NCI-H1930 (cell line): ENCODE measurements at places on chromosomes 1 and 21.

DNA sequence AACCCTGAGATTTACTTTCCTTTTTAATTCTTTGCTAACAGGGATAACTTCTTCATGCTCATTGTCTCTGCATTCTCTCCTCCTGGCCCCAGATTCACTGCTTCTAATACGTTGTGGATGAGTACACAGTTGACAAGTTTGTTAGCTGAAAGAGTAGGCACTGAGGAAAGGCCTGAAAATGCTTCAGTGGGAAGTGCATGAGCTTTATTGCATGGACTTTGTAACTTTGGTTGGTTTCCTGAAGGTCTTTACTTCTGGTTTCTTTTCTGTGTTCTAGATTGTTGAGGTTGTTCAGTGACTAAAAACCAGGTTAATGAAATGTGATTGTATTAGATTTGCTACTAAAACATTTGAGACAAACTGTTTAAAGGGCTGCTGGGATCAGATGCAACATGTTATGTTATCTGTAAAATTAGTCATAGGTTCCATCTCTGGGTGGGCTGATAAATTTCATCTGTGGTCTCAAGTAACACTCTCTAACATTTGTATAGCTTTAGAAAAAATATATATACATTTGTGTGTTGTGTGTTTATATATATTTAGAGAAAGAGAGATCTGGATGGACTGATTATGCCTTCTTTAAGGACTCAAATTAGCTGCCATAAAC is 19.1 kb downstream of the LRIG2 start:
- DNase-seq: no peak

- no peak for DNase-seq
These were observed 49.8 kb upstream of the RCC1 start for GRCh38 chr1:28456078-28456477.

GRCh38 chr21:41164981-41165655 is 2.8 kb upstream of the BACE2 start:
- DNase-seq: no peak

DNA sequence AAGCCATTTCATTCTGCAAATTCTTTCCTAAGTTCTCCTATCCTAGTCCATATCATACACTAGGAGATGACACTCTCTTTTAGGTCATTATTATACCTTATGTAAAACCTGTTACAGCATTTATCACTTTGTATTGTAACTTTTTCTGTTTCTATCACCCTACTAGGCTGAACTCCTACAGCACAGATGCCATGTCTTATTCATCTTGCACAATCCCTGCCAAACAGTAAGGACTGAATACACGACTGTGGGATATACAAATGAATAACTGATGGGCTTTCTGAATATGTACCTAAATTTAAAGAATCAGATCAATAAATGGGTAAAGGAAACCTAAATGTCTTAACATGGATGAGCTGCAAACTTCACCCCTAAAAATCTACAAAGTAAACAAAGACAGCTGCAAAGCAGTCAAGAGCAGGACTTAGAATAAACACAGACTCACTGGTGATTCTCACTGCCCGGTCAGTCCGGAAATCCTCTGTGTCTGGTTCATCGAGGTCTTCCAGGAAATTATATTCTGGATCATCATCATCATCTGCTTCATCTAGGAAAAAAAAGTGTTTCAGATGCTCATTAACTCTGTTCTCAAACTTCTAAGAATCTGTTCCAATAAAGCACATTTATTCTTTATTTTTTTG is 62.3 kb downstream of the GON4L start:
- no peak for DNase-seq

- no peak for DNase-seq
These were observed 157.5 kb downstream of the BRINP2 start for GRCh38 chr1:177328251-177328650.

GRCh38 chr21:36471254-36471723 is 8.6 kb downstream of the CLDN14 start:
- no peak for DNase-seq

DNA sequence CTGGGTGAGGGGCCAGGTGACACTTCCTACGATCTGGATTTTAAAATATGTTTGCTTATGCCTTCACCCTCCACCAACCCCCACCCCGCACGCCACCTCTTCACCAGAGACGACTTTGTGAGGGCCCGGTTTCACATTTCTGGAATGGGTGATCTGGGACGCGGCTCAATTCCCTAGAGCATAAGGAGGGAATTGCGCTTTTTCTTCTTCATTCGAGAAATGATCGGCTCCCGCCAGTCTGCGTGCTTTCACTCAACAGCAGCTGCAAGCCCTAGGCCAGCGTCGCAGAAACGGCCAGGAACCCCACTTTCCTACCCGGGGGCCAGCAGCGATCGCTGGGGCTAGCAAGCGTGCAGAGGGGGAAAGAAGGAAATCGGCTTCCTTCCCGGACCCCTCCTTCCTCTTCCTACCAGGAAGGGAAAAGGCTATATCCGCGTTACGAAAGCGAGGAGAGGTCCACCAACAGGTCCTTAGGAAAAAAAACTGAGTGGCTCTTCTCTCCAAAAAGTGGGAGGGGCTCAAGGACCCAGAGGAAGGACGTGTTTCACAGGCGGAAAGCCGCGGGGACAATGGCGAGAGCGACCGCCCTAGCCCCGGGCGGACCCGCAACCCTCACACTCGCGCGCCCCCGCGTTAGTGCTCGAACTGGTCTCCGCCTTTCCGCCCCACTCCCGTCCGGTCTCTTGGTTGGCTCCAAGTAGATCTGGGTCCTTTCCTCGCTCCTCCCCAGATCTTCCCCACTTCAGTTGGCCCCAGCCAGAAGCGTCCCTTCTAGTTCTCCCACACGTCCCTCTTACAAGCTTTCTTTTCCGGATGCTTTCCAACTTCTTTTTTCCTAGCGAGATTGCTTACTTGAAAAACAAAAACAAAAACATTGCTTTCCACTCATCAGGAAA is 1.1 kb upstream of the ADAMTS1 start:
- DNase-seq: no peak

DNA sequence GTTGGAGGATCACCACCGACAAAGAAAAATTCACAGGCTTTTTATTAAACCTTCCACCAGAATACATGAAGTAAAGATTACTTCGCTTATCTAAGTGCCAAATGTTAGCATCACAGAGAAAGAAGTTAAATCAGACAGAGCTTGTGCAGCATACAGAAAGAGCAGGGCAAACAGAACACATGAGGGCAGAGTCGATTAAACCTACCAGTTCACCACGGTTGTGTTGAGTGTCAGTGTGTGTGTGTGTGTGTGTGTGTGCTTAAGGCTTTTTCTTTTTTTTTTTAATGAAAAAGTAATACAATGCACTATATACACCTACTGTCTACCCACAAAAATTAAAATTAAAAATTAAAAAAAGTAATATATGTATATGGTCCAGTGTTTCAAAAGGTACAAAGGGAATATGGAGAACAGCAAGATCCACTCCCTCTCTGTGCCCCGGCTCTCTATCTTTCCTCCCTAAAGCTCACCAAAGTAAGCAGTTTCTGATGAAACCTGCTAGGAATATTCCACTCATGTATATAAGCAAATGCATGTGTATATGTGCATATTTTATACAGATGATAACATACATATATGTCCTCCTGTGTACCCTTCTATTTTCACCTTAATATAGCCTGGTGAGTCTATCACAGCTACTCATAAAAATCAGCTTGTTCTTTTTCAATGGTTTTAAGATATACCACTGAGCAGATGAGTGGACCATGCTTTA is 17.7 kb downstream of the YIPF1 start:
- no peak for DNase-seq

DNA sequence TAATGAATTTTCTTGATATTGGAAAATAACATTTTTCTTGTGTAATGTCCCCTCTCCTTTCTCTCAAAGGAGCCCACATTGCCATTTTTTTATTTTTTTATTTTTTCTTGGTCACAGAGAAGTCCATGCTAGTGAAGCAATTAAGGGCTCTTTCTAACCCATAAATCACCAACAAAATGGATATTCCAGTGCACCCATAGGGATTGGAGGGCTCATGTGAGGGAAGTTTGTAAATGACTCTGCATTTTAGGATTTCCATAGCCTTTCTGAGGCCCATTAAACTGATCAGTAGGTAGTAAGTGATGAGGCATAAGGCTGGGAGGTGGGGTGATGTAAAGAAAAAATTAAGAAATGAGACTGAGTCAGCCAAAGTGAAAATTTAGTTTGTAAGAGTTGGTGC is 55.9 kb upstream of the JAK1 start:
- DNase-seq: no peak

DNA sequence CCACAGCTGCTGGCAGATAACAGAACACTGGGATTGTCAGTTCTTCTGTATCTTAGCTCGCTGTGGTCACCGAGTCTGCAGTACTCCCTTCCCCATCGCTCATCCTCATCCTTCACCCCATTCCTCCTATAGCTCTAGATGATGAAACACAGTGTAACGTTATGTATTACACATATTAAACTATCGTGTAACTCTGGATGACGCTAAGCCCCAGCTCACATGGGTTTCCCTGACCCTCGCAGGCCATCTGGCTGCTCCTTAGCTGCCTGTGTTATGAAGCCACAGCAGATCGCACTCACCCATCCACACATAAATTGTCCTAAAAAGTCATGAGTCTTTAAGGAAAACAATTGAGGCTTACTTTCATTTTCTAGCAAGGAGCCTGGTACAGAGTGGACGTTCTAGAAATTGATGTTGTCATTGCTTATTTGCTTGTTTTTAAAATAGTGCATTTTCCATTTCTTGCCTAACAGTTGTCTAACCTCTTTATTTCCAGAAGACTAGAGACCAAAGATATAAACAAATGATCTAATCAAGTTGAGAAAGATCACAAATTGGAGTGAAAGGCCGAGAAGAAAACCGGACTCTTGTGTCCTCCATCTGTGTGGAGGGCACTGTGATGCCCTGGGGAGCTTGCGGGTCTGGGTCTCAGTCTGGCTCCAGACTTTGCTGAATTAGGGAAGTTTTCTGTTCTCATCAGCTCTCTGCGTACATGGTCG is 24.3 kb upstream of the PCP4 start:
- DNase-seq: peak; percentile 27

GRCh38 chr1:108124023-108124422 is 76.1 kb downstream of the SLC25A24 start:
- no peak for DNase-seq

DNA sequence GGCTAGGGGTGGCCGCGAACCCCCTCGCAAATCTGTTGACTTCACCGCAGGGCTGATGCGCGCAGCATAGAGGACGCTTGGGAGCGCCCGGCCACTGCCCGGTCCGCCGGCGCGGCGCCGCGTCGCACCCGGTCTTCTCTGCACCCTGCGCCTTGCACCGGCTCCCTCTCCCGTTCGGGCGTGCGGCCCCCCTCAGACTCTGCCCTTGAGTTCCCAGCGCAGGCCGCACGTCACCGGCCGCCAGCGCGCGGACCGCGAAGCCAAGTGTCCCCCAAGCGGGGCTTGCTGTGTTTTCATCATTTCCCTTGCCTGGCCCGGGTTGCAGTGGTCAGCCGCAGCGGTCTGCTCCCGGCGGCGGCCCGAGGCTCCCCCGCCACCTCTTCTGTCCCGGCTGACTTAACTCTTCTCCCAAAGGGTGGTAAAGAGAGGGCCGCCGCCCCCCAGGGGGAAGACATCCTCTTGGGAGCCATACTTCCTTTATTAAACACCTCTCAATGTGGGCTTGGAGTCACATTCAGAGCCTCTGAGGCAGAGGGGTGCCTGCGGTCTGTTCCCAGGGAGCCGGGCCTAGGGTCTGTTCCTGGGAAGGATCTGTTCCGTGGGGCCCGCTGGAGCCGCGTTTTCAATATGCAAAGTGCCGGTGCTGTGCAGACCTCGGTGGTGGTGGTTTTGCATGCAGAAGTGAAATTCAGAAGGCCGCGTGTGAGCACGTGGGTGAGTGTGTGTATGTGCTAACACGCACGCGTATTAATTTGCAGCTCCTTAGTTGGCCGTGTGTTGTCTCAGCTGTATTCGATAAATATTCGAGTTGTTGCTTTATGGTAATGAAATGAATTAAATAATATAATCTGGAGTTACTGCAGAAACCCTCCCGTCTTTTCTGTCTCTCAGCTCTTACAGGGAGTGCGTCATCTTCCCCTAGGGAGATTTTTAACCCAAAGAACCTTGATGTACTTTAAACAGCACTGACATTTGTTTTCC is 17.6 kb downstream of the PBX1 start:
- no peak for DNase-seq
